ENCODE measurements at places on chromosomes 3 and 15.

GRCh38 chr3:42189001-42189460 is 77.0 kb downstream of the CCK start:
- DNase-seq, result no peak

GRCh38 chr15:70062321-70062956 is 35.3 kb downstream of the TLE3 start:
- DNase-seq, result peak; percentile 87

GRCh38 chr15:26686547-26687187 is 86.2 kb downstream of the GABRB3 start:
- no peak for DNase-seq

- DNase-seq, result no peak
Observed at GRCh38 chr3:144102421-144102820, 130.8 kb downstream of the DIPK2A start.

GRCh38 chr3:168653255-168653654 is 557.5 kb upstream of the GOLIM4 start:
- no peak for DNase-seq

GRCh38 chr3:58333206-58334012 is 717 bp downstream of the PXK start:
- no peak for DNase-seq

DNA sequence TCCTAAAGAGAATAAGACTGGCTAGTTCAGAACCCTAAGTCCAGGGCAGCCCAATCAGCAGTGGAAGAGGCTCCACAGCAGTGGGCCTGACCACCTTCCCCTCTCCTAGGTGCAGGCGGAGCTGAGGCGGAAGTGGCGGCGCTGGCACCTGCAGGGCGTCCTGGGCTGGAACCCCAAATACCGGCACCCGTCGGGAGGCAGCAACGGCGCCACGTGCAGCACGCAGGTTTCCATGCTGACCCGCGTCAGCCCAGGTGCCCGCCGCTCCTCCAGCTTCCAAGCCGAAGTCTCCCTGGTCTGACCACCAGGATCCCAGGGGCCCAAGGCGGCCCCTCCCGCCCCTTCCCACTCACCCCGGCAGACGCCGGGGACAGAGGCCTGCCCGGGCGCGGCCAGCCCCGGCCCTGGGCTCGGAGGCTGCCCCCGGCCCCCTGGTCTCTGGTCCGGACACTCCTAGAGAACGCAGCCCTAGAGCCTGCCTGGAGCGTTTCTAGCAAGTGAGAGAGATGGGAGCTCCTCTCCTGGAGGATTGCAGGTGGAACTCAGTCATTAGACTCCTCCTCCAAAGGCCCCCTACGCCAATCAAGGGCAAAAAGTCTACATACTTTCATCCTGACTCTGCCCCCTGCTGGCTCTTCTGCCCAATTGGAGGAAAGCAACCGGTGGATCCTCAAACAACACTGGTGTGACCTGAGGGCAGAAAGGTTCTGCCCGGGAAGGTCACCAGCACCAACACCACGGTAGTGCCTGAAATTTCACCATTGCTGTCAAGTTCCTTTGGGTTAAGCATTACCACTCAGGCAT is 33.7 kb downstream of the VIPR1 start:
- no peak for DNase-seq

GRCh38 chr15:41936649-41937567 is 35.4 kb downstream of the EHD4 start:
- no peak for DNase-seq

DNA sequence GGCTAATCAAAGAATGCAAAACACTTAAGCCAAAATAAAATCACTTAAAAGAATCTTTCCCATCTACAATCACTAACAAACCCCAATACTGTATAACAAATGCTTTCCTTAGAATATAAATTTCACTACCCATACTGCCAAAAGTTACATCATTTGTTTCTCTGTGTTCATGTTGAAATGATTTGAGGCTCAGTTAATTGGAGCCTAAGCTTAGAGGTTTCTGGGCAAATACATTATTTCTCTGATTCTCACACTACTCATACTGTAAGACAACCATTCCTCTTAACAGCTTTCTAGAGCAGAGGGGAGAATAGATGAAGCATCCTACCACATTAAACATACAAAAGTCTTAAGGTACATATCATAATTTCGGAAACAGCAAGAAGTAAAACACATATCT is 2.1 kb downstream of the RIOX2 start:
- DNase-seq, result no peak

GRCh38 chr3:10419637-10420232 is 85.7 kb downstream of the ATP2B2 start:
- no peak for DNase-seq

- DNase-seq, result no peak
Observed at GRCh38 chr3:196181127-196181546, 30.1 kb downstream of the ZDHHC19 start.

DNA sequence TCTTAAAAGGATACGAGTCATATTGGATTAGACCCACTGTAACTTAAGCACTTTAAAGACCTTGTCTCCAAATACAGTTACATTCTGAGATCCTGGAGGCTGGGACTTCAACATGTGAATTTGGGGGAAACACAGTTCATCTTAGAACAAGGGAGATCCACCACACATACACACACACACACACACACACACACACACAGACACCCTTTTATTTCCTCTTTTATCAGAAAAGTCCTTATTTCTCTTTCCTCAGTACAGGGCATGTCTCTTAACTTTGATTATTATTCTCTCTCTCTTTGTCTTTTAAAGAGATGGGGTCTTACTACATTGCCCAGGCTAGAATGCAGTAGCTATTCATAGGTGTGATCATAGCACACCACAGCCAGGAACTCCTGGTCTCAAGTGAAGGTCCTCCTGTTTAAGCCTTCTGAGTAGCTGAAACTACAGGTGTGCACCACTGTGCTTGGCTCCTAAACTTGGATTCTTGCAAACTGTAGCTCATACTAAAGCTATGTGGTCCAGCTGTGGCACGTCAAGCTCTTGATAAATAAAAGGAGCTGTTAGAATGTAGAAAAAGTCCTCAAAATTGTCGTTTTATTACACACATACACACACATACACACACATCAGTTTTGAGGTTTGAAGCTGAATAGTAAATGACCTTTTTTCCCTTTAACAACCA is 7.4 kb downstream of the GOLM2 start:
- no peak for DNase-seq

DNA sequence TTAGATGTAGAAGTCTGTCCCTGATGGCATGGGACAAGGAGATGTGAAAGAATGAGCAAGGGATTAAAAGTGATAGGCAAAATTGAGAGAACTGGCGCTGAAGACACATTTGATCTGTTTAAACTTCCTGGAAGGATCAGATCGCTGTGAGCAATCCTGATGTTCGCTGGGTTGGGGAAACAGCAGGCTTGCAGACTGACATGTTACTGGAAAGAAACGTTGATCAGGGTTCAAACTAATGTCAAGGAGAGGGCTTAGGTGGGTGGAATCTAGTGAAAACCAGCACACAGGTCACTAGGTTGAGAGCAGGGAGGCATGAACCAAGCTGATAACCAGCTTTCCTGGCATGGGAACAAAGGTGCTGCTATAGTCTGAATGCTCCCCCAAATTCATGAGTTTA is 34.5 kb upstream of the SPTSSB start:
- DNase-seq, result no peak

DNA sequence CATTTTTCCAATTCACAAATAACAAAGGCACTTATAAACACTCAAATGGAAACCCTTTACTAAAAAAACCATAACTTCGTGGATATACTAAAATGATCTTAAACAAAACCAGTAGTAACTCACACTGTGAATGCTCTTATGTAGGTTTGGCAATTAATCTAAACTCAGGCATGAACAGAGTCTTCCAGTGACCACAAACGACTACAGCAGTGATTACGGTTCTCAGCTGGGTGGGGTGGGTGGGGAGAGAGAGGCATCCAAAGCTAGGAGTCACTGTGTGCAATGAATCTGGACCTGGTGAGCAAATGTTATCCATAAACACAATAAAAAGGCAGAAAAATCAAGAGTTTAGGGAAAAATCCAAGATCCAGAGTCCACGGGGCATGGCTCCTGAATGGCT is 21.3 kb downstream of the SLC12A8 start:
- no peak for DNase-seq

GRCh38 chr3:152222327-152222726 is 46.4 kb upstream of the MBNL1 start:
- DNase-seq, result peak; percentile 52

DNA sequence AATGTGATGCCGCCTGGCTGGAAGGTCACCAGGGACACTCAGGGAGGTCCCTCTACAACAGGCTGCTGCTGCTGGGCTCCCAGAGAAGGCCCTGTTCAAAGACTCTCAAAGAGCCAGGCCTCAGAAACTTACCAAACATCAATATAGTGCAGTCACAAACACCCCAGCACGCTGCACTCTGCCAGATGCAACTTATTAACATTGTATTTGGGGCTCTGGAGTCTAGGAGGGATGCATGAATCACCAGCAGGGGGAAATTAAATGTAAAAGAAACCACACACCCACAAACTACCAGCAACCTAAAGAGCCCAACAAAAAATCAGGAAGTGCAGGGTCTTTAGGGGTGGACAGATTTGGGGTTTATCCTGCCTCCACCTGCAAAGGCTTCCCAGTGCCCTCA is 74.6 kb upstream of the SPATA12 start:
- DNase-seq, result no peak

DNA sequence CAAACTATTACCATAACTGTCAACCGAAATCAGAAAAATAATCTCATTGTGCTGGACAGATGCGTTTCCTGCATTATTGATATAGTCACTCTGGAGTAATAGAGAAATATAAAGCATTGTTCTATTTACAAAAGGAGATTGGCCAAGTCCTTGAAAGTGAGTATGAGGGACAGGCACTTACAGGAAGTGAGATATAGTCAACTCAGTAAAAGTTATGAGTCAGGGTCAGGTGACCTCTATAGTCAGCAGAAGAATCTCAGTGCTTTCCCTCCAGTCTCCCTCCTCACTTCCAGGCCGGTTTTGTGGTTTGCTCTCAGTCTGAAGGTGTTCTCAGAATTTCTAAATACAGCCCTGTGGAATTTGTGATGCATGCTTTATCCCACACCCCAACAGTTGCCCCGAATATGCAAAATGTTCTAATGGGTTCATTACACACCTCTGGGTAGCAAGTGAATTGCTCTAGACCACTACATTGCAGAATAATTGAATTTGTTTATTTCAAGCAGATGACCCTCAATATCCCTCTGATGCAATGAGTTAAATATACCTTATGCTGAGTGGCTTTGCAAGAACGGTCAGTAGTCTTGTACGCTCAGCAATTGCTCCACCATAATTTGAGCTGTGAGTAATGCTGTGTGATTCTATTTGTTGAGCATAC is 787.7 kb downstream of the MCTP2 start:
- DNase-seq, result no peak

DNA sequence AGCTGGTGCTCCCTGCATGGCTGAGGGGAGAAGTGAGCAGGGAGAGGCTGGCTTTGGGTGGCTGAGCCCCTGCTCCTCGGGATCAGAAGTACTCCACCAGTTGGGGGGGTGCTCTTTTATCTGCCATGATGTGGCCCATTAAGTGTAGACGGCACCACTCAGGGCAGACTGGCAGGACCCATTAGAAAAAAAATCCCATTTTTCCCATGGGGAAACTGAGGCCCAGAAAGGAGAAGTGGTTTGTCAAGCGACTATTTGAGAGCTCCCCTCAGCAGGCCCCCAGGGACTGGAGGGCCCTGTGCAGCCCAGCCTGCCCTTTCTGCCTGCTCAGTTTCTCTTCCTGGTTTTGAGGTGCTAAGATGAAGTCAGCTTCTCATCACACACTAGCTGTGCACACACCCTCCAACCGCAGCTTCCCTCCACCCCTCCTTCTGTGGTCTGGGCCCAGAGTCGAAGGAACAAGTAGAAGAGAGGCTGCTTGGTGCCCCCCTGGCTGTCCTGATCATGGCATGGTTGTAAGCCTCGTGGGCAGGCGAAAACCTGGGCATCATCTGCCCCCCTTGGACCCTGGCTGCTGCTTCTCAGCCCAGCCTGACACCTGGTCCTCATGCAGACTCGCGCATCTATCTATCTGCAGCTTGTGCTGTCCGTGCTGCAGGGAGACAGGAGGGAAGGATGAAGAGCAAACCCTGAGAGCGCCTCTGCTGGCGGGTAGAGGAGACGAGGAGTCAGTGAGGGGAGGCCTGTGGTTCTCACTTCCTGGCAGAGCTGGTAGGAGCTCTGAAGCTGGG is 5.6 kb downstream of the CSK start:
- DNase-seq, result no peak

- DNase-seq, result no peak
Observed at GRCh38 chr3:96813820-96814650, at the start of gene EPHA6. EPHA6 (plus strand) TSS chr3:96814594.

DNA sequence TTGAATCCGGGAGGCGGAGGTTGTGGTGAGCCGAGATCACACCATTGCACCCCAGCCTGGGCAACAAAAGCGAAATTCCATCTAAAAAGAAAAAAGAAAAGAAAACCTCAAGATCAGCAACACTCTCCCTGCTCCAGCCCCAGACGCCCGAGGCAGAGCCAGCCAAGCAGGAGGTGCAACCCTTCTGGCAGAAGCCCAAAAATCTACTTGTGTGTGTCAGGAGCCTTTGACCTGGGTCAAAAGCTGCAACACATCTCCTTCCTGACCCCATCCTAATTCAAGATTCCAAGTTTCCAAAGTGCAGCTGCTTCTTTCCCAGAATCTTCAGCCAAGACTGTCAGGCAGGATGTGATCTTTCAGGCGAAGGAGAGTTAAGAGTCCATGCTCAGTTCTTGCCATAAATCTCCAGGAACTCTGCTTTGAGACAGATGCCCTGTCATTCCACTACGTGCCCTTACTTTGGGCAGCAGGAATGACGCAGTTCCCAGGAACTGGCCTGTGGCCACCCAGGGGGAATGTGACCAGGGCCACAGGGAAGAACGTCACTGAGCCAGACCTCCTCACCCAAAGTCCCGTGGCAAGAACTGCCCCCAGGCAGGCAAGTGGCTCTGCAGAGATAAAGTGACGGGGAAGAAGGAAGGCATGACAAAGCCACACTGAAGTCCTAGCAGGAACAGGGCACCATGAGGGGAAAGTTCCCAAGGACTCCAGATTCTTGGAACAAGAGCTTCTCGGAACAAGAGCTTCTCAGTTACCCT is 39.4 kb downstream of the SH3BP5 start:
- DNase-seq, result no peak

GRCh38 chr3:144831955-144832716 is 860.5 kb downstream of the DIPK2A start:
- DNase-seq, result no peak

DNA sequence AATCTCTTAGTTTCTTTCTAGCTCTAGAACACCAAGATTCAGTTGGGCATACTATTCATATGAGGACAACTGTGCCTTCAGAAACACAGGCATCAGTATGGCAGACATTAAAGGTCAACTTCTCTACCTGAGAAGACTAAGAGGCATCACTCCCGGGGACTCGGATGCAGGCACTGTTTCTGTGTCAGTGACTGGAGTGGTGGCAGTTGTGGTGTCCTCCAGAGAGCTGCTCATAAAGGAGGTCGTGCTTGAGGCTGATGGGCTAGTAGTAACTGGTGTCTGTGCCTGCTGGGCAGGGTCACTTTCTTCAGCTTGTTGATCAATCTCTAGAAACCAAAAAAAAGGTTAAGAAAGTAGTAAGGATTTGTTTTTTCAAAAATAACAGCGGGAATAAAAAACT is 75.2 kb downstream of the FBXL22 start:
- DNase-seq, result no peak
